ENCODE measurements at places on chromosomes 4 and X.
A peak's percentile ranks its signal among the peaks of the same experiment; 100 is the strongest.

DNA sequence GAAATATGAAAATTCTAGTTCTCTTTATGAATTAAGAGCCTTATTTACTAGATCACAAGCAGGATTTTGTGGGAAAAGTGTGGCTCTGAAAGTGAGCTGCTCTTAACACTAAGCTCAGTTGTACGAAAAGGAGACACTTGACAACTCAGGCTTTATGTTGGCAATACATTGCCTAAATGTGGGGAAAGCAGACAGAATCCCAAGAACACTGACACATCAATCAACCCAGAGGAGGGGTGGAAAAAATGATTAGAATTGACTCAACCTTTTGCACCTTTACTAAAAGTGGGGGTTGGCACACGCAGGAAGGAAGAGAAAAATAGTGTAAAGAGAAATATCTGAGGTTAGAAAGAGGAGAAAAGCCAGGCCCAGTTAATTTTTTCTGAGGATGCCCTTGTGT lies 61.6 kb downstream of the CHST7 start:
- no peak for DNase-seq

GRCh38 chr4:165839615-165840333 lies 33.3 kb upstream of the TLL1 start:
- DNase-seq, result no peak

GRCh38 chr4:181507938-181508337 lies 735.3 kb upstream of the TENM3 start:
- peak; percentile 46 for DNase-seq

DNA sequence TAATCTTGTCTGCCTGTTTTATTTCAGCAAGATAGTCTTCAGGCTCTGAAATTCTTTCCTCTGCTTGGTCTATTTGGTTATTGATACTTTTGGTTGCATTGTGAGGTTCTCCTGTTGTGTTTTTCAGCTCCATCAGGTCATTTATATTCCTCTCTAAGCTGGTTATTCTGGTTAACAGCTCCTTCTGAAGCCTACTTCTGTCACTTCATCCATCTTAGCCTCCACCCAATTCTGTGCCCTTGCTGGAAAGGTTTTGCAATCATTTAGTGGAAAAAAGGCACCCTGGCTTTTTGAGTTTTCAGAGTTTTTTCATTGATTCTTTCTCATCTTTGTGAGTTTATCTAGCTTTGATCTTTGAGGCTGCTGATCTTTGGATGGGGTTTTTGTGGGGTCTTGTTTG lies 647.7 kb downstream of the SPRY1 start:
- DNase-seq, result no peak

DNA sequence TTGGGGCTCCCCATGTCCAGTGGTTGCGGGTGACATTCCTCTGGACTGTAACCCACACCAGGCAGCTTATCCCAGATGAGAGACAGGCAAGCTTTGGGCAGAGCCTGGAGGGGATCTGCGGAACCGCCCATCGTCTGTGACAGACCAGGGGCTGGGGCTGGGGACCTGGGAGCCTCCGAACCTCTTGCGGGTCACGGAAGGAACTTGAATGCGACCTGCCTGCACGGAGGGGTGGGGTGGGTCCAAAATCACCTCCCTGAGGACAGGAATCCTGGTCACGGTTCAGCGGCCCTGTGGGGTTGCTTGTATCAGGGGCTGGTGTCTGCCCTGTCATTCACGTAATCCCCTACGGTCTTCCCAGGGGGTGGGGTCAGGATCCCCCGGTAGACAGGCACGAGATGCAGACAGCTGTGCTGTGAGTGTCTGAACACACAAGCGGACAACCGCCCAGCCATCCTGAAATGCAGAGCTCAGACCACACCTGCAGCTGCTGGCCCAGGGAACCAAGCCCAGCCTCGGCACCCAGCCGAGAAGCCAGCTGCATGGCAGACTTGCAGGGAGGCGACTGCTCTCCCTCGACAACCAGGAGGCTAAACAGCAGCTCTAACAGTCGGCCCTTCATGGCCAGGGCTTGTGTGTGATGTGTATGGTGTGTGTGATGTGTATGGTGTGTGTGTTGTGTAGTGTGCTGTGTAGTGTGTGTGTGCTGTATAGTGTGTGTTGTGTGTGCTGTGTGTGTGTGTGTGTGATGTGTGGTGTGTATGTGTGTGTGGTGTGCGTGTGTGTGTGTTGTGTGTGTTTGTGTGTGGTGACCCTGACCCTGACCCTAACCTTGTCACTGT lies 105.9 kb upstream of the ADRA2C start:
- no peak for DNase-seq

DNA sequence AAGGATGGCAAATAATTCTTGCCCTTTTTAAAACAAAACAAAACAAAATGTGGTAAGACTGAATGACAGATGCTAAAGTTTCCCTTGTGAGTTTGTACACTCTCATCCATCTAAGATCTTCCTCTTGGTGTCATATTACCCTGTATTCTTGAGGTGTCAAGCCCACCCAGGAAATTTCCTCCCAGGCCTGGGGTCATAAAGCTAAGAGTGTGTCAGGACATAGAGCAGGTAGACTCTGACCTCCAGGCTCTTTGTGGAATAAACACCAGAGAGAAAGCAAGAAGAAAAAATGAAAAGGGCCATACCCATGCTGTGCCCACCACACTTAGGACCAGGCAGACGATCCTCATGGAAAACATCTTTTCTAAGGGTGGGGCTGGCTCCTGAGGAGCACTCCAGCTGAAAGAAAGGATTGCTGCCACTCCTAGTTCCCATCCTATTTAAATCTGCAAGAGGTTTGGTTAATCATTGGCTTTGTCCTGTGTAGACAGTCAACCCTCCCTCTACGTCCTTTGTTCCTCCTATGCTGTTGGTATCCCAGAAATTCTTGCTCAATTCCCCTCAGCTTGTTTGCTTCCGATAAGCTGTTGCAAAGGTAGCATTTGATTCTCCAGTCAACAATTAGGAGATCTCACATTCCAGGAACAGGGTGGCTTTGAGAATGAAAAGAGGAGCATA lies at the start of gene FGA:
Gene FGA (minus strand): TSS at position 414 of the 678 bp plus-strand sequence. CDS start 55 bp downstream, at position 359.
- DNase-seq, result no peak

DNA sequence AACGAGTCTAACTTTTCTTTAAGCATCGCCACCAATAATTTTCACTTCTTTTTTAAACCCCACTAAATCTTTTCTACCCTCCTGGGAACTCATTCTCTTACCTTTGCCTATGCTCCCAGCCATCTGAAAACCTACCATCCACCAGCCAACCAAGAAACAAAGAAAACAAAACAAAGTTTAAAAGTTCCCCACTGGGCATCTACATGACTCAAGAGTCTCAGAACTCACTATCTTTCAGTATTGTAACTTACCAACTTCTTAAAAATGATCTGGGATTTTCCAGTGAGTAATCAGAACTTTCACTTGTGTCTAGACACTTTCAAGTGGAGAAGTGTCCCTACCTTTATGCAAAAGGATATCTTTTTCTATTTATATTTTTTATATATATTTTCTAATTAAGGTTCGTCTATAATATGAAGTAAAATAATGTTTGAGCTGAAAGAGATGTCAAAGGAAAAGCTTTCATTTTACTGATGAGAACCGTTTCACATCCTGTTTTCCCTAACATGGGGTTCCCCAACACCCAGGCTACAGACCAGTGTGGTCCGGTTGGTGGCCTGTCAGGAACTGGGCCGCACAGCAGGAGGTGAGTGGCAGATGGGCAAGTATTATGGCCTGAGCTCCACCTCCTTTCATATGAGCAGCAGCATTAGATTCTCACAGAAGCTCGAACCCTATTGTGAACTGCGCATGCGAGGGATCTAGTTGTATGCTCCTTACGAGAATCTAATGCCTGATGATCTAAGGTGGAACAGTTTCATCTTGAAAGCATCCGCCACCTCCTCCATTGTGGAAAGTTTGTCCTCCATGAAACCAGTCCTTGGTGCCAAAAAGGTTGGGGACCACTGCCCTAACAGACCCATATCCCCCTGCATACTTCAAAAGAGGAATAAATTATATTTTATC lies 9.8 kb upstream of the TIGD2 start:
- no peak for DNase-seq

GRCh38 chrX:39244147-39244546 lies 442.9 kb downstream of the MID1IP1 start:
- no peak for DNase-seq

DNA sequence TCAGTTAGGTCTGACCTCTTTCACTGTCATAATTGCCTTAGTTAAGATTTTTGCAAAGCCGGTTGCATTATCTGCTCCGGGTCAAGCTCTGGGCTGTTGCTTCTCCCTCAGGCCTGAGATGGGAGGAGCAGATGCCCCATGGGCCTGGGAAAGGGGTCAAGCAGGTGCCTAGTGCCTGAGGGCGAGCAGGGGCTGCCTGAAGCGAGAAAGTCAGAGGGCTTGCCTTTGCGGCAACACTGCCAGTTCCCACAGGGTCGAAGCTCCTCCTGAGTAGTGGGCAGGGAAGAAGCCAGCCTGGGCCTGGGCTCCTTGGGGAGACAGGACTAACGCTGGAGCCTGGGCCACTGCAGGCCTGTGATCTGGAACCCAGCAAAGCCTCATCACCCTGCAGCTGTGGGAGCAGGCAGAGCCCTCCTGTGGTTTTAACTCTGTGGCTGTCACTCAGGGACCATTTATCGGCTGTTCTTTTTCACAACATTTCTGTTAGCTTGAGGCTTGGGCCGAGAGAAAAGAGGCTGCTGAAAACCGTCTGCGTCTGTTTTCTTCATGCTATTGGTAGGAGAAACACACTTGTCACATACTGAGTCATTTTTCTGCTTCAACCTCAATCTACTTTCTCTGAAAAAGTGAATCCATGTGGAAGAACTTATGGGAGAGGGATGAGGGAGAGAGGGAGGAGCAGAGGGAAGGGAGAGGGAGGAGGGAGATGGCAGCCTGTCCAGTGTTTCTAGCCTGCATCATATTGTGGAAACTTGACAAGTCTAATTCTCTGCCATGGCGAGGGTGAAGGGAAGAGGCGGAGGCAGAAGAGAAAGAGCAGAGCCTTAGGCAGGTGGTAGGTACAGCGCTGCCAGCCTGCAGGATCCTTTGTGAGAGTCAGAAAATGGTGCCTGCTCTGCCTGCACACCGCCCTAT lies 68.4 kb downstream of the RHOH start:
- DNase-seq, result no peak
